ENCODE measurements at places on chromosomes 13 and 19. TPM values are rescaled to one million over a fixed set of nuclear protein-coding genes. Genes with fewer than 3 reads are reported as not detected.

GRCh38 chr19:10193790-10194499, 808 bp downstream of the DNMT1 start:
- no peaks in the 10 kb centered on the region for H3K36me3 ChIP-seq
- peak overlapping the region; percentile 77 for H3K4me3 ChIP-seq
- H3K4me1 ChIP-seq, result peaks cover 62% of the 10 kb centered on the region
- H3K27me3 ChIP-seq, result no peaks in the 10 kb centered on the region
- no peak for DNase-seq

The COX6B2 gene
- not detected for total RNA-seq

- H3K4me3 ChIP-seq, result no peak overlapping the region
- no peaks in the 10 kb centered on the region for H3K4me1 ChIP-seq
- no peak for DNase-seq
- no peaks in the 10 kb centered on the region for H3K36me3 ChIP-seq
These were observed 348.8 kb downstream of the SPRY2 start for GRCh38 chr13:79992111-79992510.

The ANGPTL8 gene
- not detected for total RNA-seq

GRCh38 chr13:40488869-40489391, 177.5 kb downstream of the FOXO1 start:
- no peaks in the 10 kb centered on the region for H3K36me3 ChIP-seq
- no peak overlapping the region for H3K4me3 ChIP-seq
- H3K4me1 ChIP-seq, result no peaks in the 10 kb centered on the region
- no peak for DNase-seq
- no peaks in the 10 kb centered on the region for H3K27me3 ChIP-seq

GRCh38 chr19:52398081-52398441, 412 bp downstream of the ZNF528 start:
- H3K27me3 ChIP-seq, result no peaks in the 10 kb centered on the region
- H3K4me1 ChIP-seq, result peaks cover 20% of the 10 kb centered on the region
- H3K4me3 ChIP-seq, result peak overlapping the region; percentile 72
- peaks cover 15% of the 10 kb centered on the region for H3K36me3 ChIP-seq
- H3K27ac ChIP-seq, result peak overlapping the region; percentile 83

The SMIM24 gene
- total RNA-seq, result 4.0 TPM

DNA sequence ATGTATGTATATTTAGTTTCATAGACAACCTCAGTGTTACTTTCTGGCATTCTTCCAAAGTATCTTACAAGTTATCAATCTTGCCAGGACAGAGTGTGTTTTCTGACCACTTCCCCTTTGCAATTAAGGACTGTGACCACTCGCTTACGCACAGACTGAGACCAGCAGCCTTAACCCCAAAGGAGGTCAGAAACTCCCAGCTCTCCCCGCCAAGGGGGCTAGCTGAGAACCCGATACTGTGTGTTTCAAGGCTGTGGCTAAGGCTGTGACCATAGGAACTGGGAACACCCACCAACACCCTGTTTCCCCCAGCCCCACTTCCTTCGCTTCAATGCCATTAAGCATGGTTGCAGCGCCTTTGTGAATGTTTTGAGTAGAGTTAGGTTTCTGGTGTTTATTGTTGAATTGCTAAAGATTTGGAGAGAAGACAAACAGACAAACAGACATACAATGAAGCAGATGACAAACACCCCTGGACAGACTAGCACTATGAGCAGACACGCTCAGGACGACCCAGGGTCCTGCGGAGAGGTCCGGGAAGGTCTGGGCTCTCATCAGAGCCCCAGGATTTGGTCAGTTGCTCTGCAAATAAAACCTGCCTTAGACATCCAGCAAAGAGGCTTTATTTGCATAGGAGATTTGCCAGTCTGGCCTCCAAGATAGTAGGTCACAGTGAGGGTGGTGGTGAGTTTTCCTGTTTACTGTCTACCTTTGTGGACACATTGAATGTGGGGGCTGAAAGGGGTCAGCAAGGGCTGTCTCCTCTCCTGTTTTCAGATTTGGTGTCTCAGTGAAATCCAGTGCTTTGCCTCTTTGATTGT, 25.0 kb upstream of the TNFSF11 start:
- no peaks in the 10 kb centered on the region for H3K4me1 ChIP-seq
- DNase-seq, result peak; percentile 26
- H3K27ac ChIP-seq, result no peak overlapping the region
- H3K36me3 ChIP-seq, result no peaks in the 10 kb centered on the region

DNA sequence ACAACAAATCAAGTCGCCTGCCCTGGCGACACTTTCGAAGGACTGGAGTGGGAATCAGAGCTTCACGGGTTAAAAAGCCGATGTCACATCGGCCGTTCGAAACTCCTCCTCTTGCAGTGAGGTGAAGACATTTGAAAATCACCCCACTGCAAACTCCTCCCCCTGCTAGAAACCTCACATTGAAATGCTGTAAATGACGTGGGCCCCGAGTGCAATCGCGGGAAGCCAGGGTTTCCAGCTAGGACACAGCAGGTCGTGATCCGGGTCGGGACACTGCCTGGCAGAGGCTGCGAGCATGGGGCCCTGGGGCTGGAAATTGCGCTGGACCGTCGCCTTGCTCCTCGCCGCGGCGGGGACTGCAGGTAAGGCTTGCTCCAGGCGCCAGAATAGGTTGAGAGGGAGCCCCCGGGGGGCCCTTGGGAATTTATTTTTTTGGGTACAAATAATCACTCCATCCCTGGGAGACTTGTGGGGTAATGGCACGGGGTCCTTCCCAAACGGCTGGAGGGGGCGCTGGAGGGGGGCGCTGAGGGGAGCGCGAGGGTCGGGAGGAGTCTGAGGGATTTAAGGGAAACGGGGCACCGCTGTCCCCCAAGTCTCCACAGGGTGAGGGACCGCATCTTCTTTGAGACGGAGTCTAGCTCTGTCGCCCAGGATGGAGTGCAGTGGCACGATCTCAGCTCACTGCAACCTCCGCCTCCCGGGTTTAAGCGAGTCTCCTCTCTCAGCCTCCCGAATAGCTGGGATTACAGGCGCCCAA, at the start of gene LDLR:
TSS of gene LDLR (plus strand) at position 210 of the 760 bp plus-strand sequence. CDS start at position 296, 86 bp downstream.
- H3K4me1 ChIP-seq, result peaks cover 57% of the 10 kb centered on the region
- H3K4me3 ChIP-seq, result peak within 1 kb of the TSS; percentile 64
- H3K27me3 ChIP-seq, result no peaks in the 10 kb centered on the region
- H3K36me3 ChIP-seq, result peaks cover 5% of the 10 kb centered on the region

DNA sequence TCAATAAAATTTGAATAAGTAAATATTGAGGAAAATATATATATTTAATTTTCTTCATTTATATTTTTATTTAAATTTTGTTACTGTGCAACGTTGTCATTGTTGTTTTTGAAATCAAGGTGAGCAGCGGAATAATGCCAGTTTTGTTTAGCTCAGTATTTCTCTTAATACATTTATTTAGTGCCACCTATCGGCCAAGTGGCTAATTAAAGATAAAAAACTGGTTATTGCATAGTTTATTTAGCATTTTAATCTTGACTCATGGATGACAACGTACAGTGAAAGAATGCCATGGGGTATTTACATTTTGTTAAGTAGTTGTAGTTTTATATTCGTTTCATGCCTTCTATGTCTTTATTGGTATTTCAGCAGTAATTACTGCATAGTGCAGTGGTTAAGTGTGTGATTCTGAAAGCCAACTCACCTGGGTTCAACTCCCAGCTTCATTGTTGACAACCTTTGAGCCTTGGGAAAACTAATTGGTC, 265.9 kb downstream of the MYO16 start:
- H3K4me3 ChIP-seq, result no peak overlapping the region
- no peaks in the 10 kb centered on the region for H3K36me3 ChIP-seq
- H3K4me1 ChIP-seq, result no peaks in the 10 kb centered on the region

The MUC16 gene
- 0.55 TPM for total RNA-seq

The ZNF540 gene
- 6.4 TPM for total RNA-seq

GRCh38 chr19:18895038-18895823, 727 bp downstream of the CERS1 start:
- peaks cover 13% of the 10 kb centered on the region for H3K4me1 ChIP-seq
- H3K36me3 ChIP-seq, result peaks cover 21% of the 10 kb centered on the region
- peaks cover 34% of the 10 kb centered on the region for H3K27me3 ChIP-seq
- no peak for DNase-seq
- no peak overlapping the region for H3K27ac ChIP-seq

DNA sequence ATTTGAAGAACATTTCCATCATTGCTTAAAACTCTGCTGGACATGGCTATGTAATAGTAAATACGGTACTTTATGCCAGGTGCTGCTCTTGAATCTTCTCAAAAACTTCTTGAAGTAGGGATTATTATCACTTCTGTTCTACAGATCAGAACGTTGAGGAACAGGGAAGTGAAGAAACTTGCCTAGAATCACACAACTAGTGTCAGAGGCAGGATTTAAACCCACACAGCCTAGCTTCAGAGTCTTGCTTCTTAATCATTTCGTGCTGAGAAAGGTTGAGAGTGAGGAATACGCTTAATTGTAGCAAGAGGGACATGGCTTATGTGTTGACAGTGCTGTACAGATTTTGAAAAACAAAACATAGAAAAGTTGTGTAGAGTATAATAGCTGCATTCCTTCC, 13.5 kb downstream of the TM9SF2 start:
- peaks cover 22% of the 10 kb centered on the region for H3K36me3 ChIP-seq
- H3K4me3 ChIP-seq, result no peak overlapping the region
- no peak for DNase-seq
- no peak overlapping the region for H3K27ac ChIP-seq

DNA sequence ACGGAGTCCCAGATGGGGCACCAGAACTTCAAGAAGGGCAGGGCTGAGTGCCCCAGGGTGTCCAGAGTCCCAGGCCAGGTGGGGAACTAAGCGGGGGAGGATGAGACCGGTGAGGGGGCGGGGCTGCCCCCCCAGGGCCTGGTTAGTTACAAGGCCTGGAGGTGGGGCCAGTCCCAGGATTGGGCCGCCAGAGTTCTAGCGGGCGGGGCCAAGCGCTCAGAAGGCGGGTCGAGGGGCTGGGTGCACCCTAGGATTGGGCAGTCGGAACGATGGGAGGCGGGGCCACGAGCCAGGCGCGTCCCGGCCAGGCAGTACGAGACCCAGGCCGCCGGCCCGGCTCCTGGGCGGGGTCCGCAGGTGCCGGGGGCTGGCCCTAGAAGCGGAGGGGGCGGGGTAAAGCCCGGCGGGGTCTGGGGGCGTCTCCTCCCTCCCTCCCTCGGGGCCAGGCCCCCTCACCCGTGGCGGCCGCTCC, 571 bp downstream of the ZNF653 start:
- peaks cover 31% of the 10 kb centered on the region for H3K36me3 ChIP-seq
- peaks cover 5% of the 10 kb centered on the region for H3K4me1 ChIP-seq
- DNase-seq, result peak; percentile 98
- peak overlapping the region; percentile 97 for H3K4me3 ChIP-seq
- H3K27ac ChIP-seq, result peak overlapping the region; percentile 98

- no peaks in the 10 kb centered on the region for H3K27me3 ChIP-seq
- no peak overlapping the region for H3K4me3 ChIP-seq
- peak overlapping the region; percentile 9 for H3K27ac ChIP-seq
These were observed 97.3 kb downstream of the GGACT start for GRCh38 chr13:100491164-100491842.

DNA sequence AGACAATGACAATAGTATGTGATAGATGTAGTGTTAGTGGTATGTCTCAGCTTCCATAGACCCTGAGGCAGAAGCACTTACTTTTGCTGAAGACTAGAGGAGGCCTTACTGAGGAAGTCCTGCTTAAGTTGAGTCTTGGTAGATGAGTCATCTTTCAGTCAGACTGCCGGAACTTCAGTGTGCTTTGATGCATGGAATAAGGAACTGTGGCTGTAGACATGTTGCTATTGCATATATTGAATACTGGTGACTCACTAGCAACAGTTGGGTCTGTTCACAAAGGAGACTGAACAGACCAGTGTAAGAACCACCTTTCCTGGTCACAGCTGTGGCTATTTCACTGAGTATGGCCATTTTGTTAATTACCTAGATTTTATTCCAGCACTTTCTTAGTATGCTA, 1000.6 kb downstream of the OLFM4 start:
- H3K36me3 ChIP-seq, result no peaks in the 10 kb centered on the region
- no peaks in the 10 kb centered on the region for H3K27me3 ChIP-seq

The YIPF2 gene
- 67.4 TPM for total RNA-seq

- H3K4me1 ChIP-seq, result peaks cover 61% of the 10 kb centered on the region
- no peaks in the 10 kb centered on the region for H3K27me3 ChIP-seq
- peaks cover 16% of the 10 kb centered on the region for H3K36me3 ChIP-seq
- peak within 1 kb of the TSS; percentile 89 for H3K4me3 ChIP-seq
- peak within 1 kb of the TSS; percentile 92 for H3K27ac ChIP-seq
These were observed at the start of gene PPP1R12C for GRCh38 chr19:55116859-55117662. Gene PPP1R12C (minus strand): TSS chr19:55117637. CDS start chr19:55117543, 94 bp downstream.

- H3K27me3 ChIP-seq, result no peaks in the 10 kb centered on the region
- peaks cover 24% of the 10 kb centered on the region for H3K4me1 ChIP-seq
- H3K36me3 ChIP-seq, result no peaks in the 10 kb centered on the region
- no peak for DNase-seq
- H3K27ac ChIP-seq, result no peak overlapping the region
These were observed 4.6 kb downstream of the VWA8 start for GRCh38 chr13:41956272-41956671.

- no peak overlapping the region for H3K27ac ChIP-seq
- peaks cover 26% of the 10 kb centered on the region for H3K4me1 ChIP-seq
- H3K36me3 ChIP-seq, result no peaks in the 10 kb centered on the region
- no peak for DNase-seq
- H3K4me3 ChIP-seq, result no peak overlapping the region
These were observed 2.3 kb upstream of the N4BP2L1 start for GRCh38 chr13:32430018-32430747.

DNA sequence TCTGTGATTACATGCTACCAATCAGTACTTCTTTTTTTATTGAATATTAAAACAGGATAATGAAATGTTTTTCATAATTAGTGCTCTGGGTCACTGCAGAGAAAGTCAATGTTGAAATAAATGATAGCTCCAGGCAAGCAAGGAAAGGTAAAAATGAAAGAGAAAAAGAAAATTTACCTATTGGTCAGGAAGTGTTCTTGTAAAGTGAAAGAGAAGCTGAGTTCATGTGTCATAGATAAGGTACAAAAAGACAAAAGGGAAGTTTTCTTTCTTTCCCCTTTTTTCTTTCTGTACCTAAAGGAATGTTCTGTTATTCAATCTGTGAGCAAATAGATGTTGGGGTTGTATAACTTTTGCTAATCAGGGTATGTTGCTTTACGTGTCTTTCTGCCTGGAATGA, 197.0 kb downstream of the PCDH9 start:
- H3K27me3 ChIP-seq, result no peaks in the 10 kb centered on the region
- H3K4me1 ChIP-seq, result no peaks in the 10 kb centered on the region
- H3K36me3 ChIP-seq, result no peaks in the 10 kb centered on the region
- H3K27ac ChIP-seq, result no peak overlapping the region

DNA sequence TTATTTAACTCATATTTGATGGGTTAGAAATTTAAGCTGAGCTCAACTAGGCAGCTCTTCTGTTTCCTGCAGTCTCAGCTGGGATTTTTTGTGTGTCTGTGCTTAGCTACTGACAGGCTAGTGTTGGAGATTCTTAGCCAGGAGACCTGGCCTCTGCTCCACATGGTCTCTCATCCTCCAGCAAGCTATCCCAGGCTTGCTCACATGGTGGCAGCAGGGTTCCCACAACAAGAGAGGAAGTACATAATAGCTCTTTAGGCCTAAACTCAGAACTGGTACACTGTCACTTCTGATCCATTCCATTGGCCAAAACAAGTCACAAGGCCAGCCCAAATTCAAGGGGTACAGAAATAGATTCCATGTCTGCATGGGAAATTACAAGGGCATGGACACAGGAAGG, 406.2 kb downstream of the SUCLA2 start:
- no peak overlapping the region for H3K27ac ChIP-seq
- no peaks in the 10 kb centered on the region for H3K27me3 ChIP-seq
- no peak overlapping the region for H3K4me3 ChIP-seq

GRCh38 chr13:98541191-98541590, 35.7 kb downstream of the STK24 start:
- H3K36me3 ChIP-seq, result peaks cover 10% of the 10 kb centered on the region
- DNase-seq, result no peak
- peaks cover 97% of the 10 kb centered on the region for H3K4me1 ChIP-seq

The RFPL4AL1 gene
- not detected for total RNA-seq
